ENCODE measurements at places on chromosomes 7 and 10.

GRCh38 chr10:72421885-72422540 is 67.3 kb upstream of the DNAJB12 start:
- DNase-seq = no peak

GRCh38 chr7:24981171-24981951 is 1.4 kb upstream of the OSBPL3 start:
- peak; percentile 53 for DNase-seq

DNA sequence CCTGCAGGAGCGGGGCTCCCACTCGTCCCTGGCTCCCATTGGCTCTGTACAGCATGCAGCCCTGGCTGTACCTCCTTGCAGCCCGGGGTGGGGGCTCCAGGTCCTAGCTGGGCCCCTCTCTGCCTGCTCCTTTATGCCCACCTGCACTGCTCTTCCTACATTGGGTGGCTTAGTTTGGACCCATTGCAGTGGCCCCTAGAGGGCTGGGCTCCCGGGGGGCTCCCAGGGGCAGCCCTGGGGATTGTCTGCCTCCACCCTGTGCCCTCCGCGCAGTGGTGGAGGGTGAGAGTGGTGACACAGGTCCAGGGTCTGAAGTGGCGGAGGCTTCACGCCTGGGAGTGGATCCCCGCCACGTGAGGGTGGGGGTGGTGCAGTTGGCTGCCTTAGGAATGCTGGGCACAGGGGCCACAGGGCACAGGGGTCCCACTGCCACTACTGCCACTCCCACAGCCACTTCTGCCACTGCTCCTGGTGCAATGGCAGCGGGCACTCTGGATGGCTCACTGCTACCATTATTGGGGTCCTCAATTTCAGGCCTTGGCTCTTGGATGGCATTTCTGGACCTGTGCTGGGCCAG is 177.1 kb downstream of the ARL4A start:
- DNase-seq = no peak

DNA sequence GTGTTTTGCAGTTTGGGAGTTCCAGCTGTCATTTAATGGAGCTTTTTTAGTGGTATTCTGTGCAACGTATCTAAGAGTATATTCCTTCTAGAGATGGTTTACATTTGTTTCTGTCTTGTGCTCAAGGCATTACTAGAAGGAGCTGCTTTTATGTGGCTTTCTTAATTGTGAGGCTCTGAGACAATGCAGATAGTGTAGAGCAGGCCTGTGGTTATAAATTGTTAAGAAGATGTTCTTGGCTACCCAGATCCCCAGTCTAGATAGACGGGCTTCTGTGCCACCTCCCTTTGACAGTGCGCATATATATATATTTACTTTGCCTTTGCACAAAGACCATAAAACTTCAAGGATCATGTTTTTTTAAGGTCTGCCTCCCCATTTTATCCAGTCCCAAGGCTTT is 160.8 kb upstream of the PODXL start:
- no peak for DNase-seq

GRCh38 chr7:131827421-131827820 is 271.0 kb upstream of the PODXL start:
- DNase-seq = no peak

- no peak for DNase-seq
Measured at GRCh38 chr7:91771394-91771793, 109.1 kb downstream of the MTERF1 start.

GRCh38 chr7:43570688-43571365 is 12.1 kb upstream of the STK17A start:
- no peak for DNase-seq

GRCh38 chr10:113609704-113610108 is 54.1 kb downstream of the NRAP start:
- no peak for DNase-seq

DNA sequence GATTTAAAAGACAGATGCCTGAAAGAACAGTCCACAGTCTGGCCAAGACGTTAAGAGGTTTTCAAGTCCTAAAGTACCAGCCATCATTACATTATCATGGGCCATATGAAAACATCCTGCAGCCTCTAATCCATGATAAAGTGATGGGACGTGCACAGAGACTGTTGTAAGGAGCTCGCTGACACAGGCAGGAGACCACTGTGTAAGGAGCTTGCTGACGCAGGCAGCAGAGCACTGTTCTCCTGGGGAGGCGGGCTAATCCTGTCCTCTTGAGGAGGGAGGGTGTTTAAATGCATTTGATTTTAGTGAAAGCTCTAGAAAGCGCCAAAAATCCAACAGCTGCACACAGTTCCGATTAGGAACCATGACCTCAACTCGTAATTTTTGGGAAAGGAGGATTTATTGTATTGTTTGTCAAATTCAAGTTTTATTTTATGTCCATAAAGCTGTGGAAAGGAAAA is 16.9 kb downstream of the SVIL start:
- DNase-seq = no peak

GRCh38 chr7:81624650-81625631 is 144.9 kb downstream of the HGF start:
- no peak for DNase-seq

GRCh38 chr10:124523901-124524300 is 62.3 kb downstream of the LHPP start:
- DNase-seq = no peak

DNA sequence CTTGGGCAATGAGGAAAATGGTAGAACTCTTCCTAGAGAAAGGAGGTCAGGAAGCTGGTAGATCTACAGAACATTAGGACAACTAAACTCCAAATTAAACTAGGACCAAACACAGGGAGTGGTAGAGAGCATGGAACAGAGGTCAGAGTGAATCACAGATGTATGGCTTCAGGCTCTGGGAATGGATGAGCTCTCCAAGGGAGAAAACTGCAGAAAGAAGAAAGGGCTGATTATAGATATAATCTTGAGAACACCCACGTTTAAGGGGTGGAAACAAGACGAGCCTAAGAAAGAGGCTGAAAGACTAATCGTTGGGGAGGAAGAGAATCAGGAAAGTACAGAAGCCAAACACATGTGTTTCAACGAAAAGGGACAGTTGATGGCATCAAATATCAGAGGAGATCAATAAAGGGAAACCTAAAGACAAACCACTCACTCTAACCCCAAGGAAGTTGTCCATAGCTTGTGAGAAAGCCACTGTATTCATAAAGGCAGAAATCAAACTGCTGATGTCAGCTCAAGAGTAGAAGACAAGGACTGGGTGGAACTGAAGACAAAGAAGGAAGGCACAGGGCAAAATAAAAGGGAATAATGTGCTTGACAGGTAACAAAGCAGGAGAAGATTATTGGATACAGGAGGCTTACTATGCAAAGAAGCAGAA is 41.4 kb downstream of the NUDCD3 start:
- DNase-seq = no peak

GRCh38 chr7:43956027-43956426 is 29.8 kb downstream of the UBE2D4 start:
- no peak for DNase-seq

GRCh38 chr10:21402606-21403083 is 122.8 kb downstream of the SKIDA1 start:
- DNase-seq = no peak

DNA sequence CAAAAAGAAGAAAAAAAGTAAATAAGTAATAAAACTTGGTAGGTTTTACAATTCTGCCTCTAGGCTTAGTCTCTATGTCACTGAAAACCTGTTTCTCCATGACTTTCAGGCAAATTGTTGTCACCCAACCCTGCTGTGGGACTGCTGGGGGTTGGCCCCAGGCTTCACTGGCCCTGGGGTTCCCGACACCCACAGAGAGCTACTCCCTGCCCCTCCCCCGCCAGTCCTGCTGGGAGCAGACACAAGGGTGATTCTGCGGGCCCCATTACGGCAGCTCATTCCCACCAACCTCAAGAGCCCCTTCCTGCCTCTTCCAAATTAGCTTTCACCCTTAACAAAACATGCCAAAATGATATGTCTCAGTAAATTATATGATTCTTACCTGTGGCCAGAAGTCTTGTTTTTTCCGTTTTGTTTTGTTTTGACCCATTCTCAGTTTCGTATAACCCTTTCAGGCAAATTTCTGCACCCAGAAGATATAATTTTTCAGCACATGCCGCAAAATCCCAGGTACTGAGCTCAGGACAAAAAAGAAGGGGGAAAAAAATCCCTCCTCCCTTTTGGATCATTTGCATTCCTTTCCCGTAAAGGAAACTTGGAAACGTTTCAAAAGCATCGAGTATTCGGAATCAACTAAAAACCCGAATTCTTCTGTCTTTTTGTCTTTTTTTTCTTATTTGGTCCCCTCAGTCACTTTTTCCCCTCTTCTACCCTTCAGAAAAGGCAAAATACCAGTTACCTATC is 27.8 kb downstream of the CHST15 start:
- DNase-seq = no peak

GRCh38 chr10:18759575-18759974 is 100.3 kb downstream of the ARL5B start:
- DNase-seq = no peak

GRCh38 chr10:133186416-133187090 is 26.5 kb downstream of the KNDC1 start:
- DNase-seq = no peak

- no peak for DNase-seq
Measured at GRCh38 chr7:26735976-26736600, 128.3 kb downstream of the SKAP2 start.

GRCh38 chr7:64880322-64881297 is 22.5 kb upstream of the ZNF273 start:
- DNase-seq = no peak

DNA sequence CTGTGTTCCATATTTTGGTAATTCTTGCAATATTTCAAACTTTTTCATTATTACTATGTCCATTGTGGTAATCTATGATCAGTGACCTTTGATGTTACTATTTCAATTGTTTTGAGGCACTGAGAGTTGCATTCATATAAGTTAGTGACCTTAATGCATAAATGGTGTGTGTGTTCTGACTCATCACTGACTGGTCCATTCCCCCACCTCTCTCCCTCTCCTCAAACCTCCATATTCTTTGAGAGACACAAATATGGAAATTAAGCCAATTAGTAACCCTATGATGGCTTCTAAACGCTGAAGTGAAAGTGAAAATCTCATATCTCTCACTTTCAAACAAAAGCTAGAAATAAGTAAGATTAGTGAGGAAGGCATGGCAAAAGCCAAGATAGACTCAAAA is 739.6 kb downstream of the CCSER2 start:
- DNase-seq = no peak

GRCh38 chr10:79943871-79944270 is 5.0 kb downstream of the SFTPD start:
- no peak for DNase-seq
